ENCODE measurements at places on chromosomes 1 and 21.

GRCh38 chr1:212060632-212061472 lies 25.3 kb downstream of the DTL start:
- DNase-seq, result no peak

DNA sequence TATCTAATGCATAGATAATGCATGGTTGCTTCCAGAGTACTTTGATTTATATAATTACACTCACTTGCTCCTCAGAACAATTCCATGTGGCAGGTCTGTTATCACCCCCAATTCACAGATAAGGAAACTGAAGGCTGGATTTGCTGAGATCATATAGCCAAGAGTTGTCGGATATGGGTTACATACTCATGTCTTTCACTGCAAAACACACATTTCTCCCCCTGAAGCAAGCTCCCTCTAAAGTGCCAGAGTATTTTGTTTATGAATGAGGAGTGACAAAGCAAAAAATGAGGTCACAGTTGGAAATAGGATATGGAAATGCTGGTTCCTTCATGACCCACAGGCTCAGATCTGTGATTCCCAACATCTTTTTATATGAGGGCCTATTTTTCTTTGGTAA lies 134.2 kb downstream of the ROR1 start:
- no peak for DNase-seq

DNA sequence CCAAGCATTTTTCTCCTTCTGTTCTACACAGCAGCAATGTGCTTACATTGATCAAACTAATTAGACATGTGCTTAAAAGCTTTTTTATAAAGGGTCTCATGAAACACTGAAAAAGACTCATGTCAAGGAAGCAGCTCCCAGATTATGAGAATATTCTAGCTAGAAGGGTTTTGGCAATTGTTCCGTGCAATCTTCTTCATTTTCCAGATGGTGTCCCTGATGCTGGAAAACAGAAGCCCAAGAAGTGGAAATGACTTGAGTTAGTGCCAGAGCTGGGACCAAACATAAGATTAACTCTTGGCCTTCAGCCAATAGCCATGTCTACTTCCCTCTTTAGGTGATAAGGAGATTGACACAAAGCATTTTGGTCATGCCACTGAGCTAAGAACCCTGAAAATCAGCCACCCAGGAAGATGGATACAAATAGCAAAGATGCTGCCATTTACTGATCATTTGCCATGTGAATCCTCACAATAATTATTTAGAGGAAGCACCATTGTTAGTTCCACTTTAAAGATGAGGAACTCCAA lies 110.8 kb downstream of the MATN1 start:
- no peak for DNase-seq

GRCh38 chr1:28971980-28972771 lies 57.8 kb downstream of the EPB41 start:
- peak; percentile 55 for DNase-seq

DNA sequence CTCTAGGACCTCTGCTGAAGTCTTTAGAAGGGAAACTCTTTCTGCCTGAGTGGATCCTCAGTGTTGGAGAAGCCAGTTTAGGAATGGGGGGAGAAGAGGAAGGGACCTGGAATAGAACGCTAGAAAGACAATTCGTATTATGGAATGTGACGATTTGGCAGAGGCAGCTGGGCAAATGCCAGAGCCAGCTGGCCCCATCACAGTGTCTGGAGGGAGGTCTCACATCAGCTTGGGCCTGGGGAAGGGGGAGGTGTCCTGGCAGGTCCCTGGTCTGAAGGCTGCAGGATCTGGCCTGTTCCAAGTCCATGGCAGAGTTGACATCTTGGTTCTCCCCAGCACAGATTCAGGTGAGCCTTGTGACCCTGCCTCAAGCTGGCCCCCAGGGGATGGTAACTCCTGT lies 11.3 kb downstream of the TMCC2 start:
- no peak for DNase-seq
